ENCODE measurements at places on chromosomes 3 and 15.

- H3K27me3 ChIP-seq = no peaks in the 10 kb centered on the region
- no peaks in the 10 kb centered on the region for H3K36me3 ChIP-seq
- no peak for DNase-seq
Measured at GRCh38 chr15:87498560-87498959, 758.0 kb downstream of the NTRK3 start.

DNA sequence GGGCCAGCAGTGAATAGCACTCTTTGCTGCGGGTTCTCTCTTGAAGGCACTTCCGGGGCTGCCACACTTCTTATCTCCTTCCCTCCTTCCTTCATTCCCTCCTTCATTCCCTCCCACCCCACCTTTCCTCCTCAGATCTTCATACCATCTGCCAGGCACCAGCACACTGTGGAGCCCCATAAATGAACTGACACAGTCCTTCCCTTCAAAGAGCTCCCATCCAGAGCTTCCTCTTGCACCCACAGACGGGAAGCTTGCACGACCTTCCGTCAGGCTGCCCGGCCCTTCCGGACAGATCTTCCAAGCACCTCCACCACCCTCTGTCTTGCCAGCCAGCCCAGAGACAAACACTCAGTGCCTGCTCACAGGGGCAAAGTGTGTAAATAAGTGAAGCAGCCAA lies 65.4 kb upstream of the HERC1 start:
- no peak overlapping the region for H3K27ac ChIP-seq
- no peaks in the 10 kb centered on the region for H3K4me1 ChIP-seq
- H3K36me3 ChIP-seq = no peaks in the 10 kb centered on the region
- no peak for DNase-seq
- H3K4me3 ChIP-seq = no peak overlapping the region

GRCh38 chr3:57872606-57873005 lies 116.5 kb downstream of the SLMAP start:
- H3K27me3 ChIP-seq = no peaks in the 10 kb centered on the region
- no peak overlapping the region for H3K27ac ChIP-seq
- no peak for DNase-seq
- H3K4me1 ChIP-seq = no peaks in the 10 kb centered on the region
- no peaks in the 10 kb centered on the region for H3K36me3 ChIP-seq
- no peak overlapping the region for H3K4me3 ChIP-seq

GRCh38 chr3:190595807-190596206 lies 81.9 kb downstream of the IL1RAP start:
- H3K4me1 ChIP-seq = no peaks in the 10 kb centered on the region
- no peak overlapping the region for H3K4me3 ChIP-seq
- no peaks in the 10 kb centered on the region for H3K36me3 ChIP-seq
- DNase-seq = no peak

DNA sequence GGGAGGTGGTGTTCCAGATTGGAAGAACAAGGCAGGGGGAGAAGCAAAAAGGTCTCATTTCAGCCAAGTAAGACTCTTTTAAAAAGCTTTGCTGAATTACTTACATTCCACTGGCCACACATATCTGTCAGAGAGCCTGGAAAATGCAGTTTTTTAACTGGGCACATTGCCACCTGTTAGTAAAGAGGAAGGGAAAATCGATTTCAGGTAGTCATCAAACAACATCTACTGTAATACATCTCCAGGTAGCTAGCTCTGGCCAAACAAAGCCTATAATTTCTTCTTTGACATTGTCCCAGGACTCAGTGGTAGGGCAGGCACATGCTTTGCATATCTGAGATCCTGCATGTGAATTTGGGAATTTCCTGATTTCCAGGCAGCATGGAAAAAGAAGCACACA lies 480.7 kb upstream of the SUCLG2 start:
- no peak overlapping the region for H3K4me3 ChIP-seq
- H3K27ac ChIP-seq = no peak overlapping the region
- no peaks in the 10 kb centered on the region for H3K27me3 ChIP-seq
- no peak for DNase-seq

DNA sequence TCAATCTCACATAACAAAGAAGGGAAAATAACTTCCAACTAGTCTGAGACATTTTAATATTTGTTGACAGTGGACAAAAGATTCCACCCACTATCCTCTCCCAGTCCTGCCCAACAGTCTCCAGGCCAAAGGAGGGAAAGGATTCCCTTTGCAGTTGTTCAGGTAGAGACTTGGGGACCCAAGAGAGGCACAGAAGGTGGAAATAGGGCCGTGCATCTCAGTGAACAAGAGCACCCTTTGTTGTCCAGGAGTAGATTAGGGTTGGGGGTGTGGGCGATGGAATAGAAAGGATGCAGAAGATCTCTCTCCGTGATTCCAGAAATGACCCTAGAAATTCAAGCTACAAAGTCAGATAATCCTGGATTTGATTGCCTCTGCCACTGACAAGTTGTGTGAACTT lies 44.8 kb upstream of the TRA2B start:
- H3K4me3 ChIP-seq = no peak overlapping the region
- DNase-seq = no peak
- peaks cover 13% of the 10 kb centered on the region for H3K4me1 ChIP-seq

DNA sequence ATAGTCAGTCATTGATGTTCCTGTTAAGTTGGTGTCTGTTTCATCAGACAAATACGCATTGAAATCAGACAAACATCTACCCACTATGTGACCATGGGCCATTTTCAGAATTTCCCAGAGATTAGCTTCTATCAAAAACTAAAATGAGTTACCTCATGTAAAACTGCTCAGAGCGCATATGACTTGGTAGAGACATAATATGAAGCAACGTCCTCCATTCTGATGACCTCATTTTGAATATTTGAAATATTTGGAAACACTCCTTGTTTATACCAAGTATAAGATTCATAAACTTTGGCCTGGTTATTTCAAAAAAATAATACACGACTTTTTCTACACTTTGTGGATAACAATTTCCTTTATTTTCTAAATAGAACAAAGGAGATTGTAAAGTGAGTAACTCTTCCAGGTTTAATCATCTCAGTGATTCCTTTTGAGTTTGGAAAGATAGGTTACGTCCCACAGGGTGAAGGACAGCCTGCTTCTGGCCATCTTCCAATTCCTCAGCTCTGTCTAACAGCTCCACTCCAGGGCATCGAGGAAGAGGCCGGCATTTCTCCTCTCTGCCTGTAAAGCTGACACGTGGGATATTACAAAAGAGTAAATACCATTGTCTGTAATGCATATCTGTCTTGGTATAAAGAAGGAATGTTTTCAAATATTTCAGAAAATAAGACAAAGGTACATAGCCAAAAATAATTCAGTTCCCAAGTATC lies 122.6 kb downstream of the CADM2 start:
- no peak overlapping the region for H3K27ac ChIP-seq
- H3K4me3 ChIP-seq = no peak overlapping the region
- peak; percentile 56 for DNase-seq
- no peaks in the 10 kb centered on the region for H3K36me3 ChIP-seq

GRCh38 chr3:51538115-51538458 lies 432 bp upstream of the RAD54L2 start:
- no peaks in the 10 kb centered on the region for H3K27me3 ChIP-seq
- peaks cover 13% of the 10 kb centered on the region for H3K4me1 ChIP-seq
- DNase-seq = no peak
- H3K4me3 ChIP-seq = peak overlapping the region; percentile 83
- H3K27ac ChIP-seq = peak overlapping the region; percentile 80
- peaks cover 6% of the 10 kb centered on the region for H3K36me3 ChIP-seq

DNA sequence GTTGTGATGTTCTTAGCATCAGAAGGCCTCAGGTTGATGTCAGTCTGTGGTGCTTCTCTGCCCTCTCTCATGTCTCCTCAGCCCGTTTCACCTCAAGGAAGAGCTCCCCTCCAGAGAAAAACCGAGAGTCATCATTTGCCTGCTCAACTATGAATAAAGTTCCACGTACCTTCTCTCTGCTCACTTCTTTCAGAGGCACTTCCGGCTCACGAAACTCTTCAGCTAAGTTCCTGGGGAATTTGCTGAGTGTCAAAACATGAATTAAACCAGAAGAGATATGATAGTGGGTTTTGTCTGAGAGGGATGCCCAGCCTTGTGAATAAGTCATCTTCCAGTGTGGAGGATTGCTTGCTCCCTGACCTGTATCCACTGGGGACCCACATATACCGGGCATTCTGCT lies 37.7 kb downstream of the CCR4 start:
- H3K4me1 ChIP-seq = no peaks in the 10 kb centered on the region
- no peaks in the 10 kb centered on the region for H3K27me3 ChIP-seq
- no peak overlapping the region for H3K4me3 ChIP-seq

- no peaks in the 10 kb centered on the region for H3K4me1 ChIP-seq
- H3K4me3 ChIP-seq = no peak overlapping the region
- H3K27ac ChIP-seq = no peak overlapping the region
- H3K36me3 ChIP-seq = no peaks in the 10 kb centered on the region
- DNase-seq = peak; percentile 50
Measured at GRCh38 chr3:99663977-99664376, 25.6 kb downstream of the COL8A1 start.

GRCh38 chr15:28086175-28086703 lies 12.9 kb downstream of the OCA2 start:
- no peaks in the 10 kb centered on the region for H3K36me3 ChIP-seq
- H3K4me1 ChIP-seq = no peaks in the 10 kb centered on the region
- H3K27me3 ChIP-seq = no peaks in the 10 kb centered on the region
- no peak overlapping the region for H3K27ac ChIP-seq

GRCh38 chr3:148389916-148390315 lies 307.8 kb upstream of the AGTR1 start:
- H3K4me3 ChIP-seq = no peak overlapping the region
- no peak overlapping the region for H3K27ac ChIP-seq
- no peaks in the 10 kb centered on the region for H3K4me1 ChIP-seq

DNA sequence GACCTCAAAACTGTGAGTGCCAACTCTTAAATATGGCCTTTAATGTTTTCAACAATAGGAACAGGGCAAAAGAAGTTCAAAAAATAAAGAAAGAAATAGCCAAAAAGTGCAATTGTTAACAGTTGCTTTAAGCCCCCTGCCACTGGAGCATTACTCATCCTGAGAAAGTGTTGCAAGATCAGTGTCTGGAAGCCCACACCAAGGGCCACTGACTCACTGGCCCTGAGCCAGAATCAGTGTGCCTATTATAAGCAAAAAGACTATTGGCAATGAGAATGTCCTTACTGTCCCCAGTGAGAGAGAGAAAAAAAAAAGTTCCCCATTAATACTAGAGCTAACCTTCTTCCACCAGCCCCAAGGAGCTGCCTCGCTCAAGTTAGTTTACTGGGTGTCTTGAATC lies 480.1 kb upstream of the ZNF385D start:
- H3K4me3 ChIP-seq = no peak overlapping the region
- no peak overlapping the region for H3K27ac ChIP-seq
- no peaks in the 10 kb centered on the region for H3K36me3 ChIP-seq

DNA sequence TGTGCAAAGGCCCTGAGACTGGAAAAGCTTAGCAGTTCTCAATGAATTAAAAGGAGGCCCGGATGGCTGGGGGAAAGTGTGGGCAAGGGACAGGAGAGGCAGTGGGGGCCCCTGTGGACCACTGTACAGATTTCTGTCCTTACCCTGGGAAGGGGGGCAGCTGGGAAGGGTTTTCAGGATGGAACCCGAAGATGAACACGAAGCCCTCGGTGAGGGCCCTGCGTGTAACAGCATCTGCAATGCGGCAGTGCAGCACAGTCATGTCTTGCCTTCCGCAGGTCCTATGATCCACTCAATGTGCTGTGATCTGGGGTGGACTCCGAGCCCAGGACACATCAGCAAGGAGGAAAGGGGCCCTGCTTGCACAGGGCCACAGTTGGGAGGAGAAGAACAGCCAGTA lies 7.9 kb upstream of the ATP2B2 start:
- H3K27ac ChIP-seq = no peak overlapping the region
- DNase-seq = no peak
- peaks cover 3% of the 10 kb centered on the region for H3K4me1 ChIP-seq
- no peaks in the 10 kb centered on the region for H3K27me3 ChIP-seq
- no peak overlapping the region for H3K4me3 ChIP-seq

DNA sequence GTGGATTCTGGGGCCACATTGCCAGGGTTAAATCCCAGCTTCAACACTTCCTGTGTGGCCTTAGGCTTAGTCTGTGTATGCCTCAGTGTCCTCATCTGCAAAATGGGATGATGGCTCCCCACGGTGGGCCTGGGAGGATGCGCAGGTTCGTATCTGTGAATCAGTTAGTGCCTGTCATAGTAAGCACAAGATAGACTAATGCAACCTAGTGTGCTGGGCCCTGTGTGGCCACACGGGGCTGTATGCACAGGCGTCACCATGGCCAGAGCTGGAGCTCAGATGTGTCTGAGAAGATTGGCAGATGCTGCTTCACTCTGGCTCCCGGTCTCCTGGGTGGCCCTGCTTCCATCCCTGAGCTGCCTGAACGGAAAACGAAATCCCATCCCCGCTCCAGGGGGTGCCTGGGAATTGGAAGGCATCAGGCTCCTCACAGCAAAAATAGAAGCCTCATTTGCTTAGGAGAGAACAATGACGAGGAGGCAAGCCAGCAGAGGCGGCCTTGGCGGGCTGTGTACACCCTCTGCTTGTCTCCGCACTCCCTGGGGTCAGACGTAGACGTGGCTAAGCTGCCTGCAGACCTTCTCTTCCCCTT lies 103.6 kb downstream of the APBA2 start:
- DNase-seq = no peak
- peaks cover 5% of the 10 kb centered on the region for H3K36me3 ChIP-seq
- no peaks in the 10 kb centered on the region for H3K27me3 ChIP-seq
- H3K27ac ChIP-seq = peak overlapping the region; percentile 6
- peaks cover 65% of the 10 kb centered on the region for H3K4me1 ChIP-seq

GRCh38 chr3:144763878-144764454 lies 792.3 kb downstream of the DIPK2A start:
- DNase-seq = no peak
- H3K4me3 ChIP-seq = no peak overlapping the region
- H3K27me3 ChIP-seq = no peaks in the 10 kb centered on the region
- no peaks in the 10 kb centered on the region for H3K36me3 ChIP-seq
- no peaks in the 10 kb centered on the region for H3K4me1 ChIP-seq
- no peak overlapping the region for H3K27ac ChIP-seq

- H3K4me1 ChIP-seq = no peaks in the 10 kb centered on the region
- H3K27ac ChIP-seq = no peak overlapping the region
- H3K27me3 ChIP-seq = no peaks in the 10 kb centered on the region
- no peak for DNase-seq
- H3K36me3 ChIP-seq = no peaks in the 10 kb centered on the region
- no peak overlapping the region for H3K4me3 ChIP-seq
Measured at GRCh38 chr15:27853624-27854455, 245.3 kb downstream of the OCA2 start.

DNA sequence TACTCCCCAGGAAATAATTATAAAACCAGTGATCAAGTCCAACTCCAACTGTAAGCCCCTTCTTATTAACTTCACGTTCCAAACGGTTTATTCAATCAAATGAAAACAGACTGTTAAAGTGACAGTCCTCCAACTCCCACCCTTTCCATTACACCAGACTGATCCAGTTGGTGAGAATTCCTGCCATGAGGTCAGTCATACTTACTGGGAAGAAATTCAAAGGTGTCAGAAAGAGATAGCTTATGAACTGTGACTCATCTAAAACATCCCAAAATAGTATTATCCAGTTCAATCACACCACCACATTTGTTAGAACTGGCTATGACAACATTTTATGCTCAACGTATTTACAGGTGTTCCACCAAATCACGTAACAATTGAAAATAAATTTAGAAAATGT lies 19.5 kb downstream of the SMARCC1 start:
- H3K4me3 ChIP-seq = no peak overlapping the region
- DNase-seq = no peak
- no peak overlapping the region for H3K27ac ChIP-seq
- no peaks in the 10 kb centered on the region for H3K4me1 ChIP-seq

Data from spinal cord (tissue), 10 donors.